ENCODE measurements at places on chromosomes 12 and 14. TPM values are rescaled to one million over a fixed set of nuclear protein-coding genes. Genes with fewer than 3 reads are reported as not detected.

The ISCA2 gene
- total RNA-seq: 24.9 TPM

DNA sequence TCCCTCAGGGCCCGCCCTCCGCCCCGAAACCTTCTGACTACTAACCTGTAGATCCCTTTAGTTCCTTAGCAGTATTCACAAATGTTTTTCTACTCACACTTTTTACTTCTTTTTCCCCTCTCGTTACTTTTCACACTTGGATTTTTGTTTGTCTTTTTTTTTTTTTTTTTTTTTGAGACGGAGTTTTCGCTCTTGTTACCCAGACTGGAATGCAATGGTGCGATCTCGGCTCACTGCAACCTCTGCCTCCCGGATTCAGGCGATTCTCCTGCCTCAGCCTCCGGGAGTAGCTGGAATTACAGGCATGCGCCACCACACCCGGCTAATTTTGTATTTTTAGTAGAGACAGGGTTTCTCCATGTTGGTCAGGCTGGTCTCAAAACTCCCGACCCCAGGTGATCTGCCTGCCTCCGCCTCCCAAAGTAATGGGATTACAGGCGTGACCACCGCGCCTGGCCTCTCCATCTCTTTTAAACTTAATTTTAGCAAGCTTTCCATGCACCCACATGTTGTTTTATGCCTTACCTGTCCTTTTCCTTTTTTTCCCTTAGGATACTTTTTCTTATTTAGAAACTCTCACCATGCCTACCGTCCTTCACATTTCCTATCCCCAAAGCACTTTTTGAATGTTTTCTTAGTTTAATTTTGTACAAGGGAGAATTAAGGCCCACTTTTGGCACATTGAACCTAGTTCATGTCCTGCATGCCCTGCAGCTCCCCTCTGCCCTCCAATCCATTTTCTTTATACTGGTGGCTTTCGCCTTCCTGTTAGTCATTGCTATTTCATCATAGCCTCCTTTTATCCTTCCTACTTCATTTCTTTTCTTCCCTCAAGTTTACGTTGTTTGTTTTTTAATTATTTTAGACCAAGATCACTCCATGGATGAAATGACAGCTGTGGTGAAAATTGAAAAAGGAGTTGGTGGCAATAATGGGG, 1.1 kb downstream of the SP1 start:
- DNase-seq: peak; percentile 45

GRCh38 chr12:7042842-7043241, 17.7 kb upstream of the C1S start:
- DNase-seq: peak; percentile 70

DNA sequence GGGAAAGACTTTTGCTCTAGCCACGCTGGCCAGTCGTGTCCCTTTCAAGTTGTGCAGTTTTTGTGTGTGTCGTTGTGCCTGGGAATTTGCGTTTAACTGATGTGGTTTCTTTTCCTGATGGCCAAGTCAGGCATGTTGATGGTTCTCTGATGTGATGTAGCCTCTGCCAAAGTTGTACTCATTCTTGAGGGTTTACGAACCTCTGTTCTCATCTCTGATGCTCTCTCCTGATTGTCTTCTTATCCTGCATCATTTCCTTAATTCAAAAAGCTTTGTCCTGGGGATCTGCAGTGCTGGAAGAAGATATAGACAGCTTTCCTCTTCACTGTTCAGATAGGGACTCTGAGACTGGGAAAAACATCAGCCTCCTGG, 25.4 kb downstream of the CD9 start:
- DNase-seq: no peak

DNA sequence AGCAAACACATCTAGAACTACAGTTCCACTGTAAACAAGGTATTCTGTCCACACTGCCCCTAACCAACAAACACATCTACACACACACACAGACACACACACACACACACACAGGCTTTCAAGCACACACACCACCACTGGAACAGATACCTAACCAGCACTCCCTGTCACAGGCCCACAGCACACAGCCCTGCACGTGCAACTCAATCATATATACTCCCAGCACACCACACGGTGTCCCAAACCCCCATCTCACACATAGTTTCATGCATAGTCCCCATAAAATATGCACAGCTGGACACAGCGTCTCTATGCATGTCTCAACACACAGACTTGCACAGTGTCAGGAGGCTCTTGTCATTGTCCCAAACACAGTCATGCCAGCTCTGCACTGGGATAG, 27.6 kb downstream of the KRT8 start:
- DNase-seq: no peak

DNA sequence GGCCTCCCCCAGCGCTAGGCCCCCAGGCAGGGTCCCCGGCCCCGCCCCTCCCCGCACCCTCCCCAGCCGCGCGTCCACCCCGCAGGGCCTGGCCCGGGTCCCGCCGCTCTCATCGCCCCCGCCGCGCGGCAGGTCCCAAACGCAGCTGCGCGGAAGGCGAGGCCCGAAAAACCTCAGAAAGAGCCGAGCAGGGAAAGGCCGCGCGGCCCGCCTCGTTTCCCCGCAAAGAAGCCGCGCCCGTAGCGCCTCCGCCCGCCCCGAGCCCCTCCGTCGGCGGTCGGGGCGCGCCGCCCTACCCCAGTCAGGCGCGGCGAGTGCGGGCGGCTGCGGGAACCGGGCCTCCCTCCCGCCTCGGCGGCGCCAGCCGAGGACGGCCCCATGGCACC, 324 bp downstream of the POLE start:
- DNase-seq: peak; percentile 48

DNA sequence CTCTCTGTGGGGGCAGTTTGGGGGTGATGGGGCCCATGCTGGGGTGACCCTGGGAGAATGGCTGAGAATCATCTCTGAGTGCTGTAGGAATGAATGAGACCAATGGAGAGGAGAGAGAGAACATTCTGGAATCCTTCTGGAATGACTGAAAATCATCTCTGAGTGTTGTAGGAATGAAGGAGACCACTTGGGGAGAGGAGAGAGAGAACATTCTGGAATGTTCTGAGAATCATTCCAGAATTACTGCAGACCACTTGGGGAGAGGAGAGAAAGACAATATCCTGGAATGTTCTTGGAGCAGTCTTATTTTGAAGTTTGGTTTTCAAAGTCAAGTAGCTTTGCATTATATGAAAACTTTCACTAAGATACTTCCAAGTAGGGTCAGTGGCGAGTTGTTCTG, 64.3 kb downstream of the ZNF664 start:
- DNase-seq: no peak

GRCh38 chr12:8922544-8922943, 8.2 kb downstream of the PHC1 start:
- DNase-seq: peak; percentile 11

DNA sequence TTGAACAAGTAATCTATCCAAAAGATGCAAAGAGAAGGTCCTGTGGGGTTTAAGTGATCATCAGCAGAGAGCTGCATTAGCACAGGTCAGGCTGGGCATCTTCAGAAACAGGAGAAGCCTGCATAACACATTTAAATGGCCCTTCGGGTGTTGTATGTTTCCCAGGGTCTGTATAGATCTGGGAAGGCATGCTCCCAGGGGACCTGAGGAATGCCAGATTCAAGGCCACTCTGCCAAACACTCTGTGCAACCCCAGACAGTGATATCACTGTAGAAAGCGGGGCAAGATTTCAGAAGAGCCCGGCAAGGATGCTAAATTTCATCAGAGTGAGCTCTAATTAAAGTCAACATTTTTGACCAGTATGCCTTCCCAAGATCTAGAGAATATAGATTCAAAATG, 92.9 kb downstream of the ARMH4 start:
- no peak for DNase-seq
